ENCODE measurements at places on chromosomes 11 and 22.

- DNase-seq, result no peak
Measured at GRCh38 chr11:94457118-94458029, 36.3 kb downstream of the MRE11 start.

- DNase-seq, result no peak
Measured at GRCh38 chr11:64654958-64655541, 64.0 kb downstream of the SLC22A12 start.

DNA sequence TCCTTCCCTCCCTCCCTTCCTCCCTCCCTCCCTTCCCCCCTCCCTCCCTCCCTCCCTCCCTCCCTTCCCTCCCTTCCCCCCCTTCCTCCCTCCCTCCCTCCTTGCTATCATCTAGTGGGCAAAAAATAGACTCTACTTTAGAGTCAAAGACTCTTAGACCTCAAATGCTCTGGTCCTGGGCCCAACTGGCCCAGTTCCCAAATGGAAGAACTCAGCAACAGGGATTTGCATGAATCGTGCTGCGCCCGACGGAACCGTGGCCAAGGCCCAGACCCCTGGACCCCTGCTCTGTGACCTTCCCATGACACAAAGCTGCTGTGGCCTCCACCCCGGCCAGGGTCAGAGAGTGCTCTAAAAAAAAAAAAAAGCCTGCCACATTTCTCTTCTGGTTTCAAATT lies 97.4 kb downstream of the WNT7B start:
- DNase-seq, result no peak

DNA sequence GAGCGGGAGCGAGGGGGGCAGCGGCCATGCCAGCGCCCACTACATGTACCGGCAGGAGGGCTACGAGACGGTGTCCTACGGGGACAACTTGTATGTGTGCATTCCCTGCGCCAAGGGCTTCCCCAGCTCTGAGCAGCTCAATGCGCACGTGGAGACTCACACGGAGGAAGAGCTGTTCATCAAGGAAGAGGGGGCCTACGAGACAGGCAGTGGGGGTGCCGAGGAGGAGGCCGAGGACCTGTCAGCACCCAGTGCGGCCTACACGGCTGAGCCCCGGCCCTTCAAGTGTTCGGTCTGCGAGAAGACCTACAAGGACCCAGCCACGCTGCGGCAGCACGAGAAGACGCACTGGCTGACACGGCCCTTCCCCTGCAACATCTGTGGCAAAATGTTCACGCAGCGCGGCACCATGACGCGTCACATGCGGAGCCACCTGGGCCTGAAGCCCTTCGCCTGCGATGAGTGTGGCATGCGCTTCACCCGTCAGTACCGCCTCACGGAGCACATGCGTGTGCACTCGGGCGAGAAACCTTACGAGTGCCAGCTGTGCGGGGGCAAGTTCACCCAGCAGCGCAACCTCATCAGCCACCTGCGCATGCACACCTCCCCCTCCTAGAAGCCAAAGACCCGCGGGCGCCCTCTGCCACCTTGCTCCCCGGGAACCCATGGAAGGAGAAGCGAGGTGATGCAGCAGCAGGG lies 20.9 kb upstream of the TMEM191C start:
- DNase-seq, result no peak

DNA sequence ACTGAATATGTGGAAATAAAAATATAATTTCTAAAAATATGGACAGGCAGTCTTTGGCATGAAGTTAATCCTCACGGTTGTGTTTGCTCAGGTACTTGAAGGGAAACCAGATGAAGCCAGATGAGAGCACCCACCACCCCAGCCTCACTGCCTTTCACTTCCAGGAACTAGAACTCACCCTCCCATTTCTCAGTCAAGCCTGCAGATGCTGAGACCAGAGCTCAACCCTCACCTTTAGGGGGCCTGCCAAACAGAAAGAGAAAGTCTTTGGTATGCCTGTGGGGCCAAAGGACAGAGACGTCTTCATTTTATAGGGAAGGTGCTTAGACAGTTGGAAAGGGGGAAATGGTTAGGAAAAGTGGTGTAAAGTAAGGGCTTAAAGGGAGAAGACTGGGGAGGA lies 252.8 kb upstream of the PLET1 start:
- DNase-seq, result no peak

GRCh38 chr11:72958791-72959190 lies 144.6 kb downstream of the ATG16L2 start:
- DNase-seq, result no peak

- no peak for DNase-seq
Measured at GRCh38 chr11:113176599-113177360, 137.6 kb upstream of the TTC12 start.

DNA sequence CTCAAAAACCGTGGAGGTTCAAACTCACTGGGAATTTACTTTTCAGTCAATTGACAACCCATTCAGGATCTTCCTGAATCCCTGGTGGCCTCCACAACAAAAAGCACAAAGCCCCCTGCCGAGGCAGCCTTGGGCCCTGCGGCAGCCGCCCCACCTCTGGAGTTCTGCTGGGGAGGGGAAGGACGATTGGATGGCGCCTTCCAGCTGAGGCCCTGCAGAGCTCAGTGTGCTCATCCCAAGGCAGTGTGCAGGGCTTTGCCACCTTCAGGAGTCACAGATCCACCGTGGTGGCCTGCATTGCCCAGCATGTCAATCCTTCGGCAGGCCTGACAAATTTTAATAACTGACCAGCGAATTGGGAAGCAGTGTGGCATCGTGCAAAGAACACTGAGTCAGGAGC lies 7.4 kb downstream of the ZFTA start:
- no peak for DNase-seq

DNA sequence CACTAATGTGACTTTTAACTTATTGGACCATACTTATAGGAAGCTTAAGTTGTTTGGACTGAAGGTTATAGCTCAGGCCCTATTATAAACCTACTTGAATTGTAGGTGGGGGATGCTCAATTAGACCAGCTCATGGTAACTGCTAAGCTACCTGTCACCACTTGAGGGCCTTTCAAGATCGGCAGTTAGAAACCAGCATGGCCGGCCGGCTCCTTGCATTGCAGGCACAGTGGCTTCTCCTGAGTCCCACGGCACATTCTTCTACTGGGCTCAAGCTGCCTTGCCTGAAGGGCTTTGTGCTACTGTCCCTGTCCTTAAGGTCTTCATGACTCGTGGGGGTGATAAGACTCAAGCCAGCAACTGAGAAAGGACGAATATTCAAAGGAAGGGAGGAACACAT lies 70.8 kb downstream of the TBC1D22A start:
- DNase-seq, result no peak

- DNase-seq, result no peak
Measured at GRCh38 chr22:33851240-33851639, 69.0 kb downstream of the LARGE1 start.

GRCh38 chr22:23077627-23078461 lies 7.5 kb downstream of the GNAZ start:
- DNase-seq, result no peak

GRCh38 chr11:117459979-117460300 lies 132.3 kb downstream of the CEP164 start:
- DNase-seq, result no peak

DNA sequence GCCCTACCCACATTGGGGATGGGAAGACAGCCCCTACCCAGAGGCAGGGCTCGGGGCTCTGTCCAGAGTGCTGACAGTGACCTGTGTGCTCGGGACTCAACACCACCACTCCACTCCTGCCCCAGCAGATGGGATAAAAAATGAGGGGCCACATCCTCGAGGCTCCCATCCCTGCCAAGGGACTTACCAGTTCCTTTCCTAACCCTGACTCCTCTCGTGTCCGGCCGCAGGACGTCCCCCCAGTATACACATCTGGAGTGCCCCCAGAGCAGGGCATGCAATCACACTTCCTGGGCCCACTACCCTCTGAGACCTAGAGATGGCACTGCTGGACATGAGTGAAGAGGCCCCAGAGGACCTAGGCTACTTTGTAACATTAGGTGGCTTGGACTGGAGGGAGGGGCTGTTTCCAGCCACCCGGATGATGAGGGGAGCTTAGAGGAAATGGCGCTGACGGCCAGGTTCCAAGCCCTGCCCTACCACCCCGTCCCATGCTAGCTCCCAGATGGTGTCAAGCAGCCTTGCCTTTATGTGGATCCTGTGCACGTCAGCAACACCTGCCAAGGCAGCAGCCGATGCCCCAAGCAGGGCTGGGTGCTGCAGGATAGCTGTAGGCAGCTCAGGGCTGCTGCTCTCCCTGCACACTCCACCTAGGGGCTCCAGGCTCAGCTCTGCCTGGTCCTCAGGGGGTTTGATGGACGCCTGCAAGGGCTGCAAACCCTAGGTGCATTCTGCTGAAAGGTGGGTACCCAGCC lies 86.6 kb downstream of the DGCR2 start:
- DNase-seq, result no peak

DNA sequence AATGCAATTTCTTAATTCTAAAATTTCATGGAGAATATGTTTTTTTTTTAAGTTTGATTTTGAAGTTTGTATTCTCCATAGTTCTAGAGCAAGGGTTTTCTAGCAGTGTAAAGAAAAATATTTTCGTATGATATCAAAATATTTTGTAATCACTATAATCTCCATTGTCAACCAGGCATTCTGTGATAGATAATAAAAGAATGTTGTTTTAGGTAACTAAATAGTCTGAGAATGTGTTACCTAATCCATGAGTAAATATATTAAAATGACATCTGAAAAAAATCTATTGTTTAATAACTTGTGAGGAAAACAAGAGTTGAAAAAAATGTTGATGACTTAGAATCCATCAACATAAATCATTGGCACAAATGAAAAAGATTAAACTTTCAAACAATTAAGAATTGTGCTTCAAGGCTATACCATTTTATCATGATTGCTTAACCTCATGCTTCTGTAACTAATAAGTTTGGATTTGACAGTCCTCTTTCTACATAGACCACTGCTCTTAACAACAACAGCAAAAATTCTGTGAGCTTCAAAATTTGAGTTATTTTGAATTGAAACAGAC lies 2211.8 kb downstream of the LRRC4C start:
- no peak for DNase-seq

- no peak for DNase-seq
Measured at GRCh38 chr22:35905894-35906293, 122.7 kb downstream of the RBFOX2 start.

GRCh38 chr11:83945976-83946375 lies 659.8 kb upstream of the CCDC90B start:
- no peak for DNase-seq

- no peak for DNase-seq
Measured at GRCh38 chr11:86673055-86673843, 833 bp upstream of the ME3 start.

- DNase-seq, result peak; percentile 21
Measured at GRCh38 chr22:31943206-31943977, 943 bp upstream of the YWHAH start.

- peak; percentile 63 for DNase-seq
Measured at GRCh38 chr22:19178065-19178656, 375 bp downstream of the SLC25A1 start.

DNA sequence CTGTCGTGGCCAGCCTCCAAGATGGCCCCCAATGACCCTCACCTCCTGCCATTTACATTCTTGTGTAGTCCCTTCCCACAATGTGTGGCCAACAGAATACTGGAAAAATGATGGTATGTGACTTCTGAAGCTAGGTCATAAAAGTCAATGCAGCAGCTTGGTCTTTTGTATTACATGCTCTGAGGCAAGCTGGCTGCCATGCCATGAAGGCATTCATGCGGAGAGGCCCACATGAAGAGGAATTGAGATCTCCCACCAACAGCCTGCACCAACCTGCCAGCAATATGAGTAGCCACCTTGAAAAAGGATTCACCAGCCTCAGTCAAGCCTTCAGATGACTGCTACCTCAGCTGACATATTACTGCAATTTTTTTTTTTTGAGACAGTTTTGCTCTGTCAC lies 4.6 kb downstream of the MRTFA start:
- no peak for DNase-seq

DNA sequence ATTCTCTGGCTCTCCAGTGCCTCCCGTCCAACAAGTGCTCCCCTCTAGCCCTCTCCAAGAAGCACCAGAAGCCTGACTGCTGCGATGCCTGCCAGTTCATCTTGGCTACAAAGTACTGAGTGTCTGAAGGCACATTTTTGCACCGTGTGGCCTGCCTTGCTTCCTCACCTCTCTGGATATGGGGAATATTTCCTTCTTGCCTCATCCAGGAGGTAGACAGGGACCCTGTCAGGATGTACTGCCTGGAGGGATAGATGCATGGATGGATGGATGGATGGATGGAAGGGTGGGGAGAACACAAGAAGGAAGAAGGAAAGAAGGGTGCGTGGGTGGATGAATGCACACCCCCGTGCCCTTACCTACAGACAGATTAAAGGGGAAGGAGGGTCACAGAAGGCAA lies 27.6 kb downstream of the KCTD17 start:
- no peak for DNase-seq

DNA sequence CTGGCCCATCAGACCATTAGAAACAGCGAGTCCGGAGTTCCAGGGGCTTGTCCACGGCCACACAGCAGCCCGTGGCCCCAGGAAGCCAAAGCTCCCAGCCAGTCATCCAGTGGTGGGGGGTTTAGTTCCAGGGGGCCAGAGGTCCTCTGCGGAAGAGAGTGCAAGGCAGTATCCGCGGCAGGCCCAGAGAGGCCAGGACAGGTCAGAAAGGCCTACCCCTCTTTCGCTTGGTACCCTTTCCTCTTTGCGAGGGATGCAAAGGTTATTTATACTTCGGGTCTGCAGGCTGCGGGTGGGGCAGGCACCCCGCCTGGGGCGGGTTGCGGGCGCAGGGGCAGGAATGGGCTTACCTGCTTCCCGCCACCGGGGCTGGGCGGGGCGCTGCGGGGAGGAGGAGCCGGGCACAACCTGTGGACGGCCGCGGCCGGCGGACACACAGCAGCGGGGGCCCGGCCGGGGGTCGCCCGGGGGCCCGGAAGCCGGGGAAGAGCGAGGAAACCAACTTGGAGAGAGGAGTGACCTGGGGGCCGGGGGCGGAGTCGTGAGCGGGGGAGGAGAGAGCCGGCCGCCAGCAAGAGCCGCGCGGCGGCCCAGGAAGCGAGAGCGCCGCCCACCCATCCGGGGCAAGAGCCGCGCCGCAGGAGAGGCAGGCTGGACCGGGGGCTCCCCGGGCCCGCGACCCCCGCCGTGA lies at the start of gene SH3BP1:
Gene SH3BP1, plus strand, starts transcription at position 600 of the 691 bp plus-strand sequence. CDS start 119 bp downstream, outside the sequence.
- peak; percentile 73 for DNase-seq

DNA sequence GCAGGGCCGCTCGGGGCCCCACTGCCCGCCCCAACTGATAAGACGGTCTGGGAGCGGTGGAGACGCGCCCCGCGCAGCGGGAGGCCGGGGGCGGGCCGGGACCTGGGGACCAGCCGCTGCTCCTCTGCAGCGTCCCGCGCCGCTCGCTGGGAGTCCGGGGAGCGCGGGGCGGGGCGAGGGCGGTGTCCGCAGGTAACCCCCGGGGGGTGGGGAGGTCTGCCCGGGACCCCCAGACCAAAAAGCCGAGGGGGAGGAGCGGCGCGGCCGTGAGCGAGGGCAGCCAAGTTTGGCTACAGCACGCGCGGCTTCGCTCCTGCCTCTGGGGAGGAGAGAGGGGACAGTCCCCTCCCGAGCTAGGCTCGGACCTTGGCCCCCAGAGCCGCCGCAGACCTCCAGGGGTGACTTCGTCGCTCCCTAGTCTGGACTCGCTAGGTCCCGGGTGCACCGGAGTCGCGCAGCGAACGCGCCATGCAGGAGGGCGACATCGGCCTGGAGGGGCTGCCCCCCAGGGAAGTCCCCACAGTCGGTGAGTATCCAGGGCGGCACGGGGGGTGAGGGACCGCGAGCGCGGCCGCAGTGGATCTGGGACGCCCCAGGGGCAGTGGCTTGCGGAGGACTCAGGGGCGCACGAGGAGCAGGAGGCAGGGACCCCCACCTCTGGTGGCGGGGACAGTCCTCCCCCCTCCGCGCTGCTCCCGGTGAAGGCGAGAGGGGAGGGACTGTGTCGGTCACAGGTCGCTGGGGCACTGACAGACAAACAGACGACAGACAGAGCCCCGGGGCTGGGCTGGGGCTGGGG lies 92.3 kb upstream of the ANO1 start:
- DNase-seq, result no peak
